ENCODE measurements at places on chromosomes 11 and 22. TPM values are rescaled to one million over a fixed set of nuclear protein-coding genes. Genes with fewer than 3 reads are reported as not detected.

Gene CCDC89
- total RNA-seq = not detected

Gene CARNS1
- total RNA-seq = 25.9 TPM

Gene SOX6
- 0.61 TPM for total RNA-seq

Gene MS4A4A
- 0.51 TPM for total RNA-seq

Gene OR2AG1
- total RNA-seq = not detected

Gene NUMA1
- total RNA-seq = 300 TPM

Gene C11orf42
- total RNA-seq = not detected

Gene ELMOD1
- not detected for total RNA-seq

Gene CCDC34
- 4.1 TPM for total RNA-seq

Gene RAB3IL1
- 0.29 TPM for total RNA-seq

Gene GSTP1
- total RNA-seq = 313 TPM

Gene MS4A3
- total RNA-seq = not detected

Gene DNAJB7
- total RNA-seq = not detected

Gene RIMBP3B
- 0.49 TPM for total RNA-seq

Gene SERPING1
- not detected for total RNA-seq

Gene ST3GAL4
- 1.9 TPM for total RNA-seq

Gene E2F8
- not detected for total RNA-seq

Gene MOGAT2
- 0.12 TPM for total RNA-seq

Gene SEPTIN3
- 0.29 TPM for total RNA-seq

Gene SYT12
- total RNA-seq = not detected

Gene CBLIF
- total RNA-seq = not detected

Gene TRIM49
- total RNA-seq = not detected

Gene SLC25A17
- total RNA-seq = 13.4 TPM

Gene APLNR
- total RNA-seq = not detected

Gene CLP1
- total RNA-seq = 15.5 TPM

Gene TCN1
- total RNA-seq = not detected

Gene OR5M10
- not detected for total RNA-seq

Gene MPZL2
- not detected for total RNA-seq

Gene CLMP
- total RNA-seq = not detected

Gene SCGB2A2
- not detected for total RNA-seq

Gene UBQLNL
- total RNA-seq = 1.3 TPM

Gene THAP7
- 37.7 TPM for total RNA-seq

Gene APLP2
- 111 TPM for total RNA-seq

Measured in B cell (primary cell).